ENCODE measurements at places on chromosomes 2 and 18. TPM values are rescaled to one million over a fixed set of nuclear protein-coding genes. Genes with fewer than 3 reads are reported as not detected.

DNA sequence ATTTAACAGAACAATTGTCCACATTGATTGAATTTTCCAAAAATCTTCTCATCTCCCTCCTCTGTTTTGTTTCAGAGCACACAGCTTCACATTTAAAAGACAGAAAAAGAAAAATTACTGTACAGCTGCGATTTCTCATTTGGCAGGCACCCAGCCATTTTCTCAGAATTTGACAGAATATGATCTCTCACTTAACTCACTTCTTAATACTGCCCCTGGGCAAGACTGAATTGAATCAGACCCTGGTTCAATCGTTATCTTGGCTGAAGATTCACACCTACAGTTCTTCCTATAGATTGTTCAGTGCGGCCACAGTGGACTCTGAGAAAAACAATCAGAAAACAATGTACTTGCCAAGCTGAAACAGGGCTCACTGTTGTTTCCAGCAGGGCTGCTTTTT, 90.2 kb upstream of the LHCGR start:
- H3K27me3 ChIP-seq = no peaks in the 10 kb centered on the region
- DNase-seq = no peak
- H3K36me3 ChIP-seq = no peaks in the 10 kb centered on the region
- H3K27ac ChIP-seq = no peak overlapping the region
- H3K4me3 ChIP-seq = no peak overlapping the region
- no peaks in the 10 kb centered on the region for H3K4me1 ChIP-seq

- no peaks in the 10 kb centered on the region for H3K4me1 ChIP-seq
- no peak overlapping the region for H3K27ac ChIP-seq
- no peaks in the 10 kb centered on the region for H3K36me3 ChIP-seq
- H3K4me3 ChIP-seq = no peak overlapping the region
Observed at GRCh38 chr2:41856946-41857345, 190.9 kb upstream of the PKDCC start.

- H3K4me1 ChIP-seq = no peaks in the 10 kb centered on the region
- no peaks in the 10 kb centered on the region for H3K36me3 ChIP-seq
- no peak for DNase-seq
- no peak overlapping the region for H3K27ac ChIP-seq
Observed at GRCh38 chr2:127231130-127231865, 11.2 kb upstream of the CYP27C1 start.

DNA sequence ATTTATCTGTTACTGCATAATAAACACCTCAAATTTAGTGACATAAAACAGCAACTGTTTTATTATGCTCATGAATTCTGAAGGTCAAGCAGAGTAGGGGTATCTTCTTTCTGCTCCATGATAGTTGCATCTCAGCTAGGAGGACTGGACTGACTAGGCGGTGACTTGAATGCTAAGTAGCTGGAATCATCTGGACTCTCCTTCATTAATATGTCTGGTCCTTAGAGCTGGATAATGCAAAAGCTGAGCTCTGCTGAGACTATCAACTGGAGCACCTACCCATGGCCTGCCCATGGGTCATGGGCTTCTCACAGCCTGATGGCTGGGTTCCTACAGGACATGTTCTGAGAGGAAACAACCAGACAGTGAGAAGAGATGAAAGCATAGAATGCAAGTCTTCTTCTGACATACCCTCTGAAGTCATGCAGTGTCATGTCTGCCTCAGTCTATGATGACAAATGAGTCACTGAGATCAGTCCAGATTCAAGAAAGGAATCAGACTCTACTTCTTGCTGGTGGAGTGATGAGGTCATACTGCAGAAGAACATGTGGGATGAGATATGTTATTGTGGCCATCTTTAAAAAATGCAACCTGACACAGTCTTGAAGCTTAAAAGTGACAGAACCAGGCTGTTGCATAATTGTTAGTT, 174.2 kb upstream of the OSR1 start:
- no peak overlapping the region for H3K4me3 ChIP-seq
- no peaks in the 10 kb centered on the region for H3K4me1 ChIP-seq
- no peak for DNase-seq
- no peaks in the 10 kb centered on the region for H3K27me3 ChIP-seq
- H3K36me3 ChIP-seq = no peaks in the 10 kb centered on the region

- peaks cover 90% of the 10 kb centered on the region for H3K4me1 ChIP-seq
- DNase-seq = no peak
Observed at GRCh38 chr18:77055429-77056300, 76.9 kb downstream of the MBP start.

DNA sequence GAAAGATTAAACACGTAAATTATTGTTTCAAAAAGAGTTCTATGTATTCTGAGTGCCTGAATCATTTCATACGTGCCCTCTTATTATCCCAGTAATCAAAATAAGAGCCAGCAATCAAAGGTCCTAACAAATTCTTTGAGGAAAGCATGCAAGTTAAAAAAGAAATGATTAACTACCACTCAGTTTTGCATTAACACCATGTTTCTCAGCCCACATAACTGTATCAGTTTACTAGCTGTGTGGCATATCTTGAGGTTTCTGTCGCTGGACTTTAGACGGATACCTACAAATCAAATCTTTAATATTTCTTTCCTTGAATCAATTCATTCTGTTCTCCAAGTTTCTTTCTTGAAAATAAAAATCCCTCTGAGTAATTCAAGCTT, 668.9 kb upstream of the CHAC2 start:
- no peaks in the 10 kb centered on the region for H3K4me1 ChIP-seq
- DNase-seq = no peak
- H3K36me3 ChIP-seq = no peaks in the 10 kb centered on the region
- H3K27ac ChIP-seq = no peak overlapping the region

Gene NEU4
- total RNA-seq = 4.3 TPM

- H3K36me3 ChIP-seq = no peaks in the 10 kb centered on the region
- H3K4me1 ChIP-seq = no peaks in the 10 kb centered on the region
- H3K27ac ChIP-seq = no peak overlapping the region
- DNase-seq = no peak
- H3K27me3 ChIP-seq = peaks cover under 1% of the 10 kb centered on the region
Observed at GRCh38 chr2:238152771-238153688, 5.7 kb upstream of the ERFE start.

- DNase-seq = no peak
- H3K36me3 ChIP-seq = no peaks in the 10 kb centered on the region
- H3K27ac ChIP-seq = no peak overlapping the region
Observed at GRCh38 chr2:38246105-38246504, 131.0 kb downstream of the ATL2 start.

DNA sequence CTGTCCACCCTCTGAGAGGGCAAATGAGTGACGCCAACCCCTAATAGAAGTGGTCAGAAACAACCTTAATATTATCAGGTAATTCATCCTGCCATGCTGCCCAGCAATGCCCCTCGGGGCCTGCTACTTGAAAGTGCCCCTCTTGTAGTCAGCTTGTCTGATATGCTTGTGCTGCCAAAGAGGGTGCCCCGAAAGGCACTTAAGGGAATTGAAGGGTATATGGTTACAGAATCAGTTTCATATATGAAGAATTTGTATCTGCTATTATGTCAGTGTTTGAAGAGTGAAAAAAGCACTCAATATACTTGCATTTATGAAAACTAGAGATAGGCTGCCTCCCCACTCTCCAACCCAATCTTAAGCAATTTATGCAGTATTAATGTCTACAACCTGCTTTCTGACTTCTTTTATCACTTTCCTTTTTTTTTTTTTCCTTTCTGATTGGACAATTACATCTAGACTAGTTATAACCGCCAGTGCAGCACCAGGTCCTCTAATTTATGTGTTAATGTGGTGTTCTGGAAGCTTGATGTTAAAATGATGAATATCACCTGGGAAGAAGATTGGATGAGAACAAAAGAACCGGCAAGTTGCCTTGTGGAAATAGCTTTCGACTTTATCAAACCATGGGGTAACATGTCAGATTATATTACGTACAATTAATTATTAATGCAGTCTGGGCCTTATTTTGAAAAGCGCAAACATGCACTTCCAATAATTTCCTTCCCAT, 646.9 kb upstream of the ACVR2A start:
- H3K36me3 ChIP-seq = no peaks in the 10 kb centered on the region
- H3K4me3 ChIP-seq = no peak overlapping the region
- DNase-seq = no peak

GRCh38 chr2:158659483-158659882, 135.6 kb upstream of the DAPL1 start:
- H3K27me3 ChIP-seq = no peaks in the 10 kb centered on the region
- no peak overlapping the region for H3K4me3 ChIP-seq
- peaks cover 26% of the 10 kb centered on the region for H3K36me3 ChIP-seq
- no peak overlapping the region for H3K27ac ChIP-seq
- no peaks in the 10 kb centered on the region for H3K4me1 ChIP-seq

- no peak overlapping the region for H3K4me3 ChIP-seq
- H3K27ac ChIP-seq = no peak overlapping the region
- H3K4me1 ChIP-seq = no peaks in the 10 kb centered on the region
- H3K27me3 ChIP-seq = no peaks in the 10 kb centered on the region
Observed at GRCh38 chr18:13363359-13363758, 144.8 kb downstream of the LDLRAD4 start.

GRCh38 chr2:119241205-119241532, 17.5 kb downstream of the STEAP3 start:
- no peak overlapping the region for H3K4me3 ChIP-seq
- H3K36me3 ChIP-seq = no peaks in the 10 kb centered on the region
- DNase-seq = no peak
- no peak overlapping the region for H3K27ac ChIP-seq
- H3K4me1 ChIP-seq = no peaks in the 10 kb centered on the region
- H3K27me3 ChIP-seq = no peaks in the 10 kb centered on the region

GRCh38 chr18:65269375-65269774, 481.4 kb upstream of the CDH7 start:
- no peaks in the 10 kb centered on the region for H3K27me3 ChIP-seq
- H3K4me1 ChIP-seq = no peaks in the 10 kb centered on the region
- H3K36me3 ChIP-seq = no peaks in the 10 kb centered on the region
- no peak for DNase-seq
- no peak overlapping the region for H3K27ac ChIP-seq

Gene NPAS2
- 10.7 TPM for total RNA-seq

Gene LHCGR
- total RNA-seq = not detected

Gene CHRNG
- total RNA-seq = not detected

DNA sequence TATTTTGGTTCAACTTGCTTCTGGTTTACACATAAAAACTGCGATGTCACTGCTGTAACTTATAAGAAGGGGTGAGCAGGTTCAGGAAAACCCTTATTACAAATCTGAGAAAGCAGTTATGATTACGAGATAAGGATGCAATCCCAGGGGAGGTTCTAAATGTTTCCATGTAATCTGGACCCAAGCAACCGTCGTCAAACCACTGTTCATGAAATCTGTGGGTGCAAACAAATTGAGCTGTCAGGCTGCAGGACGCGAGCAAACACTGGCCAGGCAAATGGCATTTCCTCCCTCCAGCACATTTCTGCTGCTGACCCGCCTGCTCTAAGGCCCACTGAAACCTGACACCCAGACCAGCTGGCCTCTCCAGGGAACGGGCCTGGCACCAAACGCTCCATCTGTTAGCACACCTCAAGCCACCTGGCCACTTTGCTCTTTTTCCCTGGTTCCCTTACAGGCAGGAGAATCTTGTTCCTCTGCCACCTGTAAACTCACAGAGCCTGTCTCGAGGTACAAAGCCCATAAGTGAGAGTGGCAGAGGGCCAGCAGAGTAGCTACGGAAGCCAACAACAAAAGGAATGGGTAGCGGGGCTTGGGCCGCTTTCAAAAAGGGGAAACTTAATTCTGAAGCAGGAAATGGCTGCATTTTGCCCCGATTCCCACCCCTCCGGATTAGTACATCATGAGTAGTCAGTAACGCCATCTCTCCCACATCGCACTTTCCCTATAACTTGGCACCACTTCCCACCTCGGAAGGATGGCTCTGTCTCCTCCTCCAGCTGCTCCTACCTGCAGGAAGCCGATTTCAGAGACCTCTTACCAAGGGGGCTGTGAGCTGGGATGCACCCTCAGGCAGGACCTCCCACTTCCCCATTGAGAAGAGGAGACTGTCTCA, 26.5 kb downstream of the CRACDL start:
- H3K36me3 ChIP-seq = no peaks in the 10 kb centered on the region
- no peak overlapping the region for H3K4me3 ChIP-seq
- H3K4me1 ChIP-seq = peaks cover 9% of the 10 kb centered on the region
- peaks cover 4% of the 10 kb centered on the region for H3K27me3 ChIP-seq

Gene SKA1
- 0.20 TPM for total RNA-seq

Data from CD4-positive, alpha-beta T cell (primary cell).